ENCODE measurements at places on chromosomes 6 and 20. TPM values are rescaled to one million over a fixed set of nuclear protein-coding genes. Genes with fewer than 3 reads are reported as not detected.

CST5 gene
- total RNA-seq = not detected

FAM162B gene
- 0.66 TPM for total RNA-seq

RSPO3 gene
- 1.00 TPM for total RNA-seq

DPPA5 gene
- total RNA-seq = not detected

TRERF1 gene
- 1.8 TPM for total RNA-seq

PRICKLE4 gene
- total RNA-seq = 5.7 TPM

DCDC2 gene
- total RNA-seq = 26.7 TPM

GSTA3 gene
- total RNA-seq = not detected

HLA-DQB1 gene
- total RNA-seq = 3.2 TPM

SLC32A1 gene
- total RNA-seq = not detected

MYB gene
- total RNA-seq = 0.17 TPM

SDC4 gene
- total RNA-seq = 52.7 TPM

SNRPB gene
- 54.5 TPM for total RNA-seq

RAD21L1 gene
- not detected for total RNA-seq

GPX5 gene
- not detected for total RNA-seq

PCSK2 gene
- 5.4 TPM for total RNA-seq

ZSCAN31 gene
- 5.9 TPM for total RNA-seq

GINS1 gene
- 0.52 TPM for total RNA-seq

GNAS-AS1 gene
- total RNA-seq = 0.61 TPM

TRIM10 gene
- total RNA-seq = not detected

RHAG gene
- total RNA-seq = 0.28 TPM

RBM24 gene
- total RNA-seq = not detected

PLN gene
- total RNA-seq = 0.09 TPM

HTR1E gene
- total RNA-seq = not detected

SPATA25 gene
- 0.87 TPM for total RNA-seq

DNAH8 gene
- not detected for total RNA-seq

PRR18 gene
- 0.47 TPM for total RNA-seq

TBX18 gene
- 0.52 TPM for total RNA-seq

STMND1 gene
- 1.3 TPM for total RNA-seq

RGS17 gene
- 3.7 TPM for total RNA-seq

PRSS16 gene
- total RNA-seq = 30.1 TPM

All from pancreas (tissue), 10 donors.